ENCODE measurements at places on chromosomes 16 and 17. TPM values are rescaled to one million over a fixed set of nuclear protein-coding genes. Genes with fewer than 3 reads are reported as not detected.

The ACOX1 gene
- total RNA-seq: 94.1 TPM

DNA sequence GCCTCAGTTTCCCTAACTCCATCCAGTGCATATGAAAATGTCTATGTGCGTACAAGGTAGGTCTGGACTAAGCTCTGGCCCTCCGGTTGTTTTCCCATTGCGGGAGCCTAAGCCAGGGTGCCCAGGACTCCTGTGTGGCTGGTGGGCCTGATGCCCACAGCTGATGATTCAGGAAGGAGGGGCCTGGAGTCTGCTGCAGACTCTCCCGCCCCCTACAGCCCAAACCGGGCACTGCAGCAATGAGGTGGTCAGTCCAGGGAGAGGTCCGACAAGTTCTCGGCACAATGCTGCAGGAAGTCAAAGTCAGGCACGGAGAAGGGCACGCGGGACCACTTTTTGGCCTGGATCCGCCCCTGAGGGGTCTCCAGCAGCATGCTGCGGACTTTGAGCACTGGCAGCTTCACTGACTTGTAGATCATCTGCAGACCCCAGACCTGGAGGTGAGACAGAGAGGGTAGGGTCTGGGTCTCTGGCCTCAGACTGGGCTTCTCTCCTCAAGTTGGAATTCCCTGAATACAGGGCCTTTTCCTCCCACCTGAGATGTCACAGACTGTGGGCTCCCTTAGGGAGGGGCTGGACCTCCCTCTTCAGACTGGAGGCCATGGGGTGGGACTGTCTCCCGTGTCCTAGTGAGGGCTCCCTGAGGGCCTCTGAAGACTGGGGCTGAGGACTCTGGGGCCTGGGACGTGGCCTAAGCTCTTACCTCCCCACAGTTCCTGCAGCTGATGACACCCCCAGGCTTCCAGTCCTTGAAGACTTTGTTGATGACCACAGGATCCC lies 3.4 kb upstream of the ZNF385C start:
- DNase-seq: peak; percentile 35

GRCh38 chr16:65624666-65625065 lies 502.8 kb upstream of the CDH11 start:
- DNase-seq: no peak

- peak; percentile 48 for DNase-seq
These were observed 5.2 kb downstream of the AXIN2 start for GRCh38 chr17:65556014-65556909.

DNA sequence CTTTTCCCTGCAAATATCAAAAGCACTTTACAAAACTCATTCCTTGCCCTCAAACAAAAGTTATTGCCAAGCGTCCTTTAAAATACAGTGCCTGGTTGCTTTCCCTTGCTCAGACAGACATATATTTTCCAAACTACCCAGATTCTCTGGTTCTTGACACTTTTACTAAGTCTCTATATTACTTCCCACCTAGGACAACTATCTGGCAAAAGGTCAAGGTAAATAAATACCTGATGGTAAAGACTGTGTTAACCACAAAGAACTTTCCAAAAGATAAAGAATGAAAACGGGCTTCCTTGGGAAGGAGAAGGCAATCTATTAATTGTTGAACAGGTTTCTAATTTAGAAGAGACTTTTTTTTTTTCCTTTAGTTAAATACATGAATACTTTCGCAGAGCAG lies 1.9 kb downstream of the HS3ST3A1 start:
- DNase-seq: no peak

DNA sequence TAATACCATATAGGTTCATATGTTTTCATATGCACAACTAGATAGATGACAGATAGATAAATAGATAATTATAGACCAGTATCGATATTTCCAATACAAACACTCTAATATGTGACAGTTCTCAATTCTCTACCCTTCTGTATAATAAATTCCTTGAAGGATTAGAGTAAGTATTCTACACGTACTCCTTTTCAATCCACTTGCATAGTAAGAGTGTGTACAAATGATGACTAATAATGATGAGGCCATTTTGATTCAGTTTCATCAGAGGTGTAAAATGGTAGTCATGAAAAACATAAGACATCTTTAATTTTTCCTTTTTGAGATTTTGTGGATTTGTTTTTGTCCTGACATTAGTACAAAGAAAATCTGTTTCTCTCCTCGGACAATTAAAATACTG lies 188.3 kb upstream of the WSB1 start:
- no peak for DNase-seq
